ENCODE measurements at places on chromosomes 2 and 18.

GRCh38 chr18:43620936-43621335, 343.6 kb upstream of the SYT4 start:
- DNase-seq: peak; percentile 11

DNA sequence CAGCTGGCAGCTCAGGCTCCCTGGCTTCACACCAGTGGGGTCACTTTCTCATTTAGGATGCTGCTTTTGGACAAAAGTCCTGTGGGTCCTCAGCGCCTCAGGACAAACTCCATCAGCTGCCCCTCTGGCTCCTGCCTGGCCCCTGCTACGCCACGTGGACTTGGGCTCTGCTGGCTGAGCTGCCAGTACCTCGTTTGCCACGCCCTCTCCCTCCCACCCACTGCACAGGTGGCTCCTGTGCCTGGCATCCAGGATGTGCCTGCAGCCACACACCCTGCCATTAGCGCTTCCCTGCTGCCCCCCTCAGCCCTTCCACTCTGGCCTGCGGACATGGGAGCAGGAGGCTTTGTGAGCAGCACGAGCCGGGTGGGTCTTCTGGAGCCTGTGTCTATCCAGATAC, 118.9 kb downstream of the ZNF236 start:
- no peak for DNase-seq

DNA sequence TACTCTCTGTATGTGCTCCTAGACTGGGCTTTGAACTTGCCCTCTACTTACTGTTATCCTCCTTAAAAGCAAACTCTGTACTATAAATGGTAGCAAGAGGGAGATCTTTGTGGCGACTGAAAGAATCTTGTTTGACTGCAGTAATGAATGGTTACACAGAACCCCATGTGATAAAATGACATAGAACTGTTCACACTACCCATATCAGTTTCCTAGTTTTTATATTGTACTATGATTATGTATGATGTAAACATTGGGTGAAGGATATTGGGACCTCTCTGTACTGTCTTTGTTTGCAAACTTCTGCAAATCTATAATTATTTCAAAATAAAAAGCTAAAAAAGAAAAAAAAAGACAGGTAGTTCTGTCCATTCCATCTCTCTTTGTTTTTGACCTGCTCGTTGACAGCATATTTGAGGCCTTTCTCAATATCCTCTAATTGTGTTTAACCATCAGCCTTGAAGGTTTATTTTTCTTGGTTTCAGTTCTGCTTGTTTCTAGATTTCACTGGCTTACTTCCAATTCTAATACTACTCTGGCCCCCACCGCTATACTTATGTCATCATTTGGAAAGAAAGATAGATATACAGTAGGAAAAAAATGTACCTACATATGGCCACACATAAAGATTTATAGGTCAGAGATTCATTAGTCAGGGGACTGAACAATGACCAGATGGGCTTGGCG, 79.2 kb upstream of the MYO3B start:
- DNase-seq: no peak

DNA sequence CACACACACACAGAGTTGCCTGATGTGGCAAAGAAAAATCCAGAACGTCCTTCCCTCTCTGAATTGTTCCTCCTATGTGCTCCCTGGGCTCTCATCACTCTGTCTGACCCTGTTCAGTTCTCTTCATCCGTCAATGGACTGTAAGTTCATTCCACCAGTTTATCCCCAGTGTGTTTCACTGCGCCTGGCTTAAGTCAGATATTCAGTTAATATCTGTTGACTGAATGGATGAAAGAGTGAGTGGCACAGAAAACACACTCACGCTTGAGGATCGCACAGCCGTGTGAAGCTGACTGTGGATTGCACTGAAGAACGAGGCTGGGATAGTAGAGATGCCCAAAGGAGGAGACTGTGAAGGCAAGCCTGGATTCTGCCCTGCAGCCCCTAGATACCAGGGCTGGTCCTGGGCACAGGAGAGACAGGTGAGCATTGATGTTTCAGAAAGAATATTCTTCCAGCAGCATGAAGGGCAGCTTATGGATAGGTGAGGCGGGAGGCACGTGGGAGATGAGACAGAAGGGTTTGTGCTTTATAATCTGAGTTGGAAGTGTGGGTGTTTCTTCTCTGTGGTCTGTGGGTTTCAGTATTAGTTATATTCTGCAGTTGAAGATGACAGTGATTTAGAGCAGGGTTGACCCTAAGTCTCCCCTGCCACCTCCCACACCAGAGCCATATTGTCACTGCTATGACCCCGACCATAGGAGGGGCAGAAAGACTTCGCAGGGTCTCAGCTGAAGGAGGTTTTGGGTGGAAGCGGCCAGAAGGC, 129.9 kb downstream of the SOCS6 start:
- DNase-seq: no peak

DNA sequence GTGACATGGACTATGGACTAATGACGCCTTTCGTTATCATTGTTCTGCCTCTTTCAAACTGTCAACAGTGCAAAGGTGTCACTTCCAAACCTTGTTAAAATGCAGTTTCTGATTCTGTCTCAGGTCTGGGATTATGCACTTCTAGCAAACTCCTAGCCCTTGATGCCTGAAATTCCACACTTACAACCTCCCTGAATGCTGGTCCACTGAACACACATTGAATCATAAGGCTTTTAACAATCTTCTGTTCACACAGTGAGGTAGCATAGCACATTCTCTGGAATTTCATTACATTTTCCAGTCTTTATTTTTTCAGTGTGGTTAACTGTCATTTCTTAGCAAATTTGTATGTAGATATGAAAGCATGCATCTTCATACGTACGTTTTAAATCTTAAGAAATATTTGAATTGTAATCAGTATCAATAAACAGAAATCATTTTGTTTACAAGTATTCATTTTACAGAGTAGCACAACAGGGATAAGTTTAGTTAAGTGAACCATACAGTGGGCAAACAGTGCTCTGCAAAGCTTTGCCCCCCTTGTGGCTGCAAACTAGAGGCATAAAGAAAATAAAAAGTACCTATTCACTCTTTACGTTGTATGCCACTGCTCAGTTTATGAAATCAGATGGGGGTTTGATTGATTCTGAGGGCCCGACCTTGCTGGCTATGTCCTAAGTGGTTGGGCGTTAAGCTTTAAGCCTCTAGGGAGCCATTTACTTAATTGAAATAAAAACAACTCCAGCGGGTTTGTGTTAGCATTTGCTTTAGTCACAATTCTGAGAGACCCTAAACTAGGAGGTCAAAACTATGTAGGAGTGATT, 250.8 kb downstream of the LRRTM1 start:
- no peak for DNase-seq

DNA sequence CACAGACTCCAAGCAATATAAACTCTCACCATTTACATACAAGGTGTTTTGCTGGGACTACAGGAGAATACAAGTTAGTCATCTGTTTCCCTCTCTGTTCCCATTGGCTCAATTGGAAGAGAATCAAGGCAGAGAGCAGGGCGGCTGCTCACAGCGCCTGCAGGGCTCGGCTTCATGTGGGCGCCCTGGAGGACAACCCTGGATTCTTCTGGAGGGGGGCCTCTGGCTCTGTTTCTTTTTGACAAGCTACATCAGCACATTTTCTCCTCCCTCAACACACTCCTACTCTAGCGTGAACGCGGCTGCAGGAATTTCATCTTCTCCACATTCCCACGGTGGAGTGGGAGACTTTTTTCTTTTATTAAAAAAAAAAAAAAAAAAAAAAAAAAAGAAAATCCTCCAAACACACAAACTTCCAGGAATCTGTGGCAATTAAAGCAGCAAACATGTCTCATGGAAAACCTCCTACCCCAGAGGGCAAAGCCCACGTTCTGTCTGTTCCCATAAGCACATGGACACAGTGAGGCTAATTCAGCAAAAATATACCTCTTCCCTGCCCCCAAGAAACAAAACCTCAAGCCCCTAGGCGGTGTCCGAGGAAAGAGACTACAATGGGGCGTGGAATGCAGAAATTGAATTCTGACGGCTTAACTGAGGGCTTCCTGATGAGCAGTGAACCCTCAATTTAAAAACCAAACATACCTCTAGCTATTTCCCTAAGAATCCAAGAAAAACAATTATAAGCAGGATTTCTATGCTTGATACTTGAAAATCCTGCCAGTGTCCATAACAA, 50.6 kb downstream of the PARD6G start:
- DNase-seq: no peak

- DNase-seq: no peak
Measured at GRCh38 chr2:208713066-208713745, 306.6 kb downstream of the PTH2R start.

- DNase-seq: no peak
Measured at GRCh38 chr2:144774809-144775208, 254.9 kb upstream of the ZEB2 start.

GRCh38 chr18:25247725-25248124, 104.2 kb downstream of the ZNF521 start:
- DNase-seq: no peak

GRCh38 chr2:161134547-161135518, 25.4 kb upstream of the TANK start:
- peak; percentile 42 for DNase-seq

- DNase-seq: no peak
Measured at GRCh38 chr2:98839292-98839691, 96.7 kb downstream of the CRACDL start.

GRCh38 chr18:75053028-75053629, 155.8 kb downstream of the PTGR3 start:
- DNase-seq: no peak

GRCh38 chr18:62577765-62578164, 54.9 kb downstream of the ZCCHC2 start:
- DNase-seq: no peak

GRCh38 chr18:76564117-76564516, 69.1 kb upstream of the ZNF516 start:
- no peak for DNase-seq

DNA sequence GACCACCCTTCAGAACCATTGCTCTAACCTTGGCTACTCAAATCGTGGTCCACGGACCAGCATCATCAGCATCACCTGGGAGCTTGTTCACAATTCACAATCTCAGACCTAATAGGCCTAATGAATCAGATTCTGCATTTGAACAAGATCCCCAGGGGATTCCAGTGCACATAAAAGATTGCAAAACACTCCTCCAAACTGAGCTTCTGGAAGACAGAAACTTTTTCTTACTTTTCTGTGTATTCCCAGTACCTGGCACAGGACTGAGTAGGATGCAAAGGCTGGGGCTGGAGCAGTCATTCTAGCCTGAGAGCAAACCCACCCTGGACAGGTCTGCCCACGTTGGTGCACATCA, 115.1 kb upstream of the COPS8 start:
- no peak for DNase-seq

DNA sequence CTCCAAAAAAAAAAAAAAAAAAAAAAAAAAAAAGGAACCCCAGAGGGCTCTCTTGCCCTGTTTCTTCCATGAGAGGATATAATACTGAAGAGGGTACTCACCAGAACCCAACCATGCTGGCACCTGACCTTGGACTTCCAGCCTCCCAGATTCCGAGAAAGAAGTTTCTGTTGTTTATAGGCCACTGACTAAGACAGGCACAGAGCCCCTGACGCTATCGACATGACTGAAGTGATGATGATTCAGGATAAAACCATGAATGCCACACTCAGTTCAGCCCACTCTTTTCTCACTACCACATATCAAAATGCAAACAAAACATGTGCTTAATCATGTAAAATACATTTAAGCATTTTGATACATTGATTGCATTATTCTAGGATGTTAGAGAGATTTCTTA, 66.1 kb upstream of the CDCA7 start:
- no peak for DNase-seq

- no peak for DNase-seq
Measured at GRCh38 chr2:240903191-240904060, 2.7 kb upstream of the CROCC2 start.

GRCh38 chr2:22485486-22485885, 899.5 kb upstream of the KLHL29 start:
- no peak for DNase-seq

GRCh38 chr2:160584972-160585494, 91.4 kb upstream of the RBMS1 start:
- no peak for DNase-seq

DNA sequence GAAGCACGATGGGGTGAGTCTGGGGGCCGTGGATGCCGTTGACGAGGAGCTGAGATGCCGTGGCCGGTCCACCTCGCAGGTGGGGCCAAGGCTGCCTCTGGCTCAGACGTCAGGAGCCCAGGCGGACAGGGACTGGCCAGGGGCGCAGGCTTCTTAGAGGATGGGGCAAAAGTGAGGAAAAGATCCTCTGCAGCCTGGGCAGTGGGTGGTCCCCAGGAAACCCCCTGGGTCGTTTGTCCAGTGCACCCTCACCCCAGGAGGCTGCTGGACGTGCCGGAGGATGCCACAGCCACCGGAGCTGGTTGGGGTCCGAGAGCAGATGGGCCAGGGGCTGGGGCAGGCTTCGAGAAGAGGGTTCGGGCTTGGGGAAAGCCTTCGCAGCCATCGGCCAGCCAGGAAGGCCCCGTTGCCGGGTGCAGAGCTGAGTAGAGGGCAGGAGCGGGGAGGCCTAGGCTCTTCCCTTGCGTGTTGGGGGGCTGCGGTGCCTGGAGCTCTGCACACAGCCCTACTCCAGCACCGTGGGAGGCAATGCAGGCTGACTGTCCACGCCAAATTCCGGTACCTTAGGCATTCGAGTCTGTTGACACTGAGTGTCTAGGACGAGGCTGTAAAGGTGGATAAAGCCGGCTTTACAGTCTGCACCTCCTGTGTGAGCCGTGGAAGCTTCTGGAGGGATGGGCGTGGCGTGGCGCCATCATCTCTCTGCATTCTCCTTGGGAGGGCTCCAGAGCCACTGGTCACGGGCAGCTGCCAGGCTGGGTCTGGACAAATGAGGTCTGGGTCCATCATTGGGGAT, 18.8 kb downstream of the GPC1 start:
- DNase-seq: no peak

DNA sequence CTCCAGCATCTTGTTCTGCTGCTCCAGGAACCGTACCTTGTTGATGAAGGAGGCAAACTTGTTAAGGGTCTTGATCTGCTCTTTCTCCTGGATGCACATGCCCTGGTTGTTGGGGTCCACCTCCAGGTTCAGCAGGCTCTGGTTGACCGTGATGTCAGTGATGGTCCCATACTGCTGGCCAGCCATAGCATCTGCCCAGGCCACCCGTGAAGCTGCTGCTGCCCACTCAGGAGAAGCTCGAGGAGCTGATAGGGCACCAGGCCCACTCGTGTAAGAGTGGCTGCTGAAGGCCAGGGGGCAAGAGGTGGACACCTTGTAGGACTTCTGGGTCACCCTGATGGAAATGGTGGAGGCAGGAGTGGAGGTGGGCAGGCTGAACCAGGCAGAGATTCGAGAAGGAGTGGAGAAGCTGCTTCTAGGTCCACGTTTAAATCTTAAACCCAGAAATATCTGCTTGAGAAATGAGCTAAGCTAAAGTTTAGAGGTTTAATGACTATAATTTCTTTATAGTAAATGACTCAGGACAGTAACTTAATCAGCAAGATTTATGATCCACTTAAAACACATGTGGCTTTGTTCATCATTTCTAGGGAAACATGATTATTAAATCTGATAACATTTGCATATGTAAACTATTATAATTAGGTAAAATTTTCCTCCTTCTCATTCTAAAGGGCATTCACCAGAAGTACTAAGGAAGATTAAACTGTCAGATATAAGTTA, 358.7 kb upstream of the SETBP1 start:
- no peak for DNase-seq

DNA sequence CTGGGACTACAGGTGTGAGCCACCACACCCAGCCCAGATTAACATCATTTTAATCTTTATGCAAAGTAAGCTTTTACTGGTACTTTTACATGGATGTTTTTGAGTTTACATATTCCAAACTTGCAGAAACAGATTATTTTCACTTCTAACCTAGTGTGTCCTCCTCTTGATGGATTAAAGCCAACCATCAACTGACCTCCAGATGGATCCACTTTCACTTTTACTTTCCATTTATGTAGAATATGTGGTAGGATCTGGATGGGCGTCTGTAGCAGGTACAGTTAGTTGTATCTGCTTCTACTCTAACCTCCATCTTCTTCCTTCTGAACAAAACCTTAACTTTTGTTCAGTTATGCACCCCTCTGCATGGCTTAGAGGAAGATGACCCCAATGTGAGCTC, 264.1 kb downstream of the CDH20 start:
- DNase-seq: no peak
